ENCODE measurements at places on chromosomes 2 and 18. TPM values are rescaled to one million over a fixed set of nuclear protein-coding genes. Genes with fewer than 3 reads are reported as not detected.

DNA sequence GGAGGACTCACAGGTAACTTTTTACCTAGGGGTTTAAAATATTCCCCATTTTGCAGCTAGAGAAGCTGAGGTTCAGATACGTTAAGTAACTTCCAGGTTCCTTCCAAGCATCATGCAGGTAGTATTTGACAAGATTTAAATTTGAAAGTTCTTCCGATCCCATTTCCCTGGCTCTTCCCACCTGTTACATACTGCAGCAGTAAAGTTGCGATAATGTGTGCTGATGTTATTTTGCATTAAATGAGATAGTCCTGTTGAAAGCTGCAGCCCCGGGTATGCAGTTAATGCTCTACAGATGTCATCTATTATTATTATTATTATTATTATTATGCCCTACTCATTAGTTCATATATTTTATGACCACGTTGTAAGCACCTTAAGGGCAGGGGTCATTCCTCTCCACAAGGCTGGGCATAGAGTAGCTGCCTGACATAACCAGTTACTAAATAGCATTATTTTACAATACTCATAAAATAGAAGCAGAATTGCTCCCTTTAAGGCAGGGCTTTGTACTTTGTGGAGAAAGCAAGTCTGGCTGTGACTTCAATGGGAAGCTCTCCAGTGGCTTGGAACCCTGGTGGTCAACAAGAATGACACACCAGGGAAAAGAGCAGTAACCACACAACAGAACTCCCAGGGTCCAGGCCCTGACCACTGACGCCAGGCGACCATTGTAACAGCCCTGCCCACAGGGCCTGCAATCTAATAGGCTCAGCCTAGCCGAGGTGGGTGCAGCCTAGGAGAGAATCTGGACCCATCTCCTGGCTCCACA is 112.0 kb upstream of the STPG4 start:
- no peak for DNase-seq

DNA sequence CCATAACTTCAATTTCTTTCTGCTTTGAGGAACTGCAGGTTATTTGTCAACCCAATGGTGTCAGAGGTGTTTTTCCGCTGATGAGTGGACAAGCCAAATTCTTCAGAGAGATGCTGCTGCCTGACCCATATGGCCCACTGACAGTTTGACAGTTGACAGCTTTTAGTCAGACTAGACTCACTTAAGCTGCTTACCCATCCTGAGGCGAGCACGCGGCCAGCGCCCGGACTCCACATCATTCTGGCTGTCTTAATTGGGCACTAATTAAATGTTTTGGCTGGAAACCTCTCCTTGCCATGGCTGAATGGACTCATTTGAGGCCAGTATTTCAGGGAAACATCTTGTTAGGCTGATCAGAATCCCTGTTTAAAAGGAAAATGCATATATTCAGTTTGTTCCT is 316.1 kb upstream of the FANCL start:
- DNase-seq: no peak

DNA sequence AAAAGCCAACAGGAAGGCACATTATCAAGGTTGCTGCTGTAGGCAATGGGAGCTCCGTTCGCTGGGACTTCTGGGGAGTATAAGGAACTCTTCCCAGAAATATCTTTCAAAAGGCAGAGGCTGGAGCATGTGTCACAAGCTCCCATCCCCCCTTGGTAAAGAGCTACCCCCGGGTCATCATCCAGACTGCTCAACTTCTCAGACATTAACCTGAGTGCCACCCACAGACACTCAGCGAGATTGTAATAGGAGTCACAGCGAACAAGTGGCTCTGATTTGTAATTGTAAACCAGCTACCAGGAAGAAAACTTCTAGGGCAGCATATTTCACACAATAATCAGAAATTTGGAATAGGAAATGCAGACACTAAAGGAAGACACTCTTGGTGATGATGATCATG is 290.2 kb upstream of the PARD3B start:
- no peak for DNase-seq

- no peak for DNase-seq
Observed at GRCh38 chr18:13067124-13067523, 76.0 kb downstream of the CEP192 start.

DNA sequence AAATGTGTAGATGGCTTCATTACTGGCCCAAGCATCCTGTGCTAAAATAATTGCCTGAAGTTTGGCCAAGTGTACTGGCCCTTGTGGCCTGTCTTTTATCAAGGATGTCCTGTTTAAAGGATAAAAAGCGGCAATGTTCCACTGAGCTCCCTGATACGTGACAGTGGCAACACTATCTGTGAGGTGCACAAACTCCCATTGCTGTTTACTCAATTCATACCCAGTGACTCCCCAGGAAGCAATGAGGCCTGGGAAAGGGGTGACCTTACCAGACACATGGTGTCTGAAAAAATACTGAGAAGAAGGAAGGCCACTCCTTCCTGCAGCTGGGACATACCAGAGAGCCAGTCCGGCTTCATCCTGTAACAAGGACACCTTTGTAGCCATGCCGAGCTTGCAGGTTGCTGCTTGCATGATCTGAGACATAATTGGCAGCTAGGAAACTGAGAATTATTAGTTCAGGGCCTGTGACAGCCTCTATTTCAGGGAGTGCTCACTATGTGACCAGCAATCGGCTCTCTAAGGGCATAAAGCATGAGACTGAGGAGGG is 198.5 kb upstream of the LRATD1 start:
- DNase-seq: no peak

- DNase-seq: no peak
Observed at GRCh38 chr2:229153267-229153666, 117.8 kb downstream of the PID1 start.

- no peak for DNase-seq
Observed at GRCh38 chr2:183782436-183782835, 658.2 kb downstream of the NUP35 start.

DNA sequence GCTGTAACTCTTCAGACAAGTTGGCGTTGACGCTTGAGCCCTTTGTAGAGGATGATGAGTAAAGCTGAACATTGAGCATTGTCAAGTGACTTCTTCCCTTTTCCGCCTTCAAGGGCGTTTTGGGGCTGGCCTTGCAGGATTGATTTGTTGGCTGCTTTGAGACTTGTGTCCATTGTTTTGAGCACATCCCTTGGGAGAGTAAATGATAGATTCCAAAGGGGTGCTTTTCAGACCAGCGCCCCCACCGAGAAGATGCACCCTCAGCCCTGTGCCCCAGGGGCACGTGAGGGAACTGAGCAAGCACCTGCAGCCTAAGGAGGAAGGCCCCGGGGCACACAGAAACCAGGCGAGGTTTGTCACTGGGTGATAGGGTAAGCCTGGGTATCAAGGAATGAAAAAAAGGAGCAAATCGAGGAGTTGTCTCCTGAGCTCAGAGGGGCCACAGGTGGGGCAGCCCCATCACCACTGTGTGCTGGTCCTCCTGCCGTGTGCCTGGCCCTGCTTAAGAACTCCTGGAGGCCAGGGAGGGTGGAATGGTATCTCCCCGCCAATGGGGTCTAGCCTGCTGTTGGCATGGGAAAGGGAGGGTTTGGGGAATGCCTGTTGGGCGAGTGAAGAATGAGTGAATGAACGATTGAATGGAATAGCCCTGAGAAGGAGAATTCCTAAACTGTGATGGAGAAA is 64.0 kb downstream of the RAB31 start:
- DNase-seq: no peak

DNA sequence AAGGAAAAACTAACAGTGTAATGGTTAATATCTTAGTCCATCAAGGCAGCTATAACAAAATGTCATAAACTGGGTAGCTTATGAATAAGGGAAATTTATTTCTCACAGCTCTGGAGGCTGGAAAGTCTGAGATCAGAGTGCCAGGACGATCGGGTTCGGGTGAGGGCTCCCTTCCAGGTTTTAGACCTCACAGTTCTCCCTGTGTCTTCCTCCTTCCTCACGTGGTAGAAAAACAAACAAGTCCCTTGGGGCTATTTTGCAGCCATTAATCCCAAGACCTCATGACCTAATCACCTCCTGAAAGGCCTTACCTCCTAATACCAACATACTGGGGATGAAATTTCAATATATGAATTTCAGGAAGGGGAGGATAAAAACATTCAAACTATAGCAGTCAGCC is 455.9 kb downstream of the CNTNAP5 start:
- no peak for DNase-seq

GRCh38 chr2:136324966-136325365 is 207.0 kb upstream of the CXCR4 start:
- no peak for DNase-seq

GRCh38 chr18:77000527-77000926 is 132.1 kb downstream of the MBP start:
- peak; percentile 7 for DNase-seq

Gene RNF125
- 1.6 TPM for total RNA-seq

Gene PKP4
- 48.0 TPM for total RNA-seq

Gene FIGN
- 4.7 TPM for total RNA-seq

Gene SMYD1
- not detected for total RNA-seq

Gene PSMA8
- not detected for total RNA-seq

Gene SPHKAP
- not detected for total RNA-seq

Gene YPEL5
- 91.5 TPM for total RNA-seq

Gene RGPD4
- total RNA-seq: not detected
